ENCODE measurements at places on chromosomes 2 and 18.

DNA sequence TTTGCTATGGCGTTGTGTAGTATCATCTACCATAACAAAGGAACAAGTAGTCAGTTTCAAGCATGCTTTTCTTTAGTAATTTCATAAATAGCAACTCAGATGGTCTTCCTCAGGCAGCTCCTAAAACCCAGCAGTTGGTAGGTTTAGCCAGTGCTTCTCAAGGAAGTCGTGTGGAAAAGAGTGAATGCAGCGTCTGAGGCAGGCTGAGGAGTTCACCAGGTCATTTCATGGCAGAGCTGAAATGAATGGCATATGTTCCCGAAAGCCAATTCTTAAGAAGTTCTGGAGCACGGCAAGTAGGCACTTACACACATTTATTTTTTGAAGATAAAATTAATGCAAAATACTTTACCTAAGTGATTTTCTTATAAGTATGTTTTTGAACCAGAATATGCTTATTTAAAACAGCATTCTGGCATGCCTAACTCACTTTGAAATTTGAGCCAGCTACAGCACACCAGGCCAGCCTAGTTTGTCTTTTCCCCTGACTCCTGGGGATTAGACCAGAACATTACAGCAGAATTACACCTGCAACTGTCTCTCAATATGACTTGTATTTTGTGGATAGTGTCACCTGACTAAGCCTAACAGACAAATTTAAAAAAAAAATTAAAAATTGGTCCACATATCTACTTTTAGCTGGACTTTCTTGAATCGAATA is 62.2 kb downstream of the OSBPL6 start:
- no peak for DNase-seq

DNA sequence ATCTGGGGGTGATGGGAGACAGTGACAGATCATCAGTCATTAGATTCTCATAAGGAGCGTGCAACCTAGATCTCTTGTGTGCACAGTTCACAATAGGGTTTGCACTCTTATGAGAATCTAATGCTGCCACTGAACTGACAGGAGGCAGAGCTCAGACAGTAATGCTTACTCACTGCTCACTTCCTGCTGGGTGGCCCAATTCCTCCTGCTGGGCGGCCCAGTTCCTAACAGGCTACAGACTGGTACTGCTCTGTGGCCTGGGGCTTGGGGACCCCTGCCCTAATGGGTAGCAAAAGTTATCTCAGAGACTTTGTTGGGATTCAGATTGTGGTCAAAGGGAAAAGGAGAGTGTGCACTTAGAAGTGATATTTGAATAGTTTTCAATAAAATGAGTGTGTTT is 840.1 kb upstream of the ID2 start:
- no peak for DNase-seq

DNA sequence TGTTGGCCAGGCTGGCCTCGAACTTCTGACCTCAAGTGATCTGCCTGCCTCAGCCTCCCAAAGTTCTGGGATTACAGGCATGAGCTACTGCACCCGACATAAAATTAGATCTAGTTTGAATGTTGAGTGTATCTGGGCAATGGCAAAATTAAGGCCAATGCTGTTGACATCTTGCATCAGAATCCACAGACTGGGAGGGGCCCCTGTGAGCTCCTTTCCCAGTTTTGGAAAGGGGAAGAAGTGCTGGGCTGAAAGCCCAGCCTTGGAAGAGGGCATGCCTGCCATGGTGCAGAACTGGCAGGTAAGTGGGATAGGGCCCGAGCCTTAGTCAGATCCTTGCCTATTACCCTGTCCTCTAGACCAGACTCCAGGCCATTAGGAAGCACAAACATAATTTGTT is 4.5 kb upstream of the MYOM1 start:
- no peak for DNase-seq

DNA sequence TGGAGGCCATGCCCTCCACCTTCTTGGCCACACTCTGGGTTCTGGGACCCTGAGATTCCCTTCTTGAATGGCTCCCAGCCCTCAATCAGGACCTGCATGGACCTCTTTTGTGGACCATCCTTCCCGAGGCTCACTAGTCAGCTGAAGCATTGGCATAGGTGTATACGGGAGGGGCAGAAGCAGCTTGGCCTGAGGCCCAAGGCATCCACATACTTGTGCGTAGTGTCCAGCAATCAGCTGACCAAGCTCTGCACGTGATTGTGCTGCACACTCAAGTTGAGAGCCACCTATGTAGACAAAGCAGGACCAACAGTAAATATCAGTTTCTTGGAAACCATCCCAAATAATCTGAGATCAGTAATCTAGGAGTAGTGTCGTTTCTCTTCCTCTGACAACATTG is 119.6 kb downstream of the INSIG2 start:
- no peak for DNase-seq

DNA sequence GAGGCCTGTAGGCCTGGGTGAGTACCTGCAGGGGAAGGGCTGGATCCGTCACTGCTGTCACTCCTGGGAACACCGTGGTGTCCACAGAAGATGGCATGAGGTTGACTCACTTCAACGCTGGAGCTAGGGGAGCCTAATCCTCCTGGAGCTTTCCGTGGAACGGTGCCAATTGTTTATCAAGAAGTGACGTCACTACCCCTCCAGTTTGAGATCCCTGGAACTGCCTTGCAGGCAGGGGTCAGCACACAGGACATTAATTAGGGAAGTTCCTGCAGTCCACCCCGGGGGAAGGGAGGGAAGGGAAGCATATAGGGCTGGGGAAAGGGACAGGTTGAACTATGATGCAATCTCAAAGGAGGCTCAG is 408.6 kb downstream of the GALR1 start:
- DNase-seq = no peak

GRCh38 chr2:11292464-11293255 is 51.8 kb downstream of the ROCK2 start:
- no peak for DNase-seq

DNA sequence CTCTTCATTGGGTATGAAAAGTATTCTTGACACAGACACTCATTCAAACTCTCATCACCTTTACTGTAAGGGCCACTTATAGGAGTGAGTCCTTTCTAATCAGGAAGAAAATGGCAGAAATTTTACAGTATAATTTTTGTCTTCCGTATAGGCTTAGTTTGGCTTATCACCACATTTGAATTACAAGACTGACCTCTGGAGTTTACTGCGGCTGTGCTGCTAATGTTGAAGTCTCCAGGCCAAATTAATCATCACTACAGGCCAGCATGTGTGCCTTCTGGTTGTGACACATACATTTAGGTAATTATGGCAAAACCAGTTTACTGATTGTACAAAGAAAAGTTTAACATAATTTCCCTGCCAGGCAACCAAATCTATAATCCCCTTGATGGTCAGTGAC is 753.6 kb upstream of the GCFC2 start:
- no peak for DNase-seq

- no peak for DNase-seq
These were observed 350.9 kb downstream of the NUP35 start for GRCh38 chr2:183474912-183475695.

DNA sequence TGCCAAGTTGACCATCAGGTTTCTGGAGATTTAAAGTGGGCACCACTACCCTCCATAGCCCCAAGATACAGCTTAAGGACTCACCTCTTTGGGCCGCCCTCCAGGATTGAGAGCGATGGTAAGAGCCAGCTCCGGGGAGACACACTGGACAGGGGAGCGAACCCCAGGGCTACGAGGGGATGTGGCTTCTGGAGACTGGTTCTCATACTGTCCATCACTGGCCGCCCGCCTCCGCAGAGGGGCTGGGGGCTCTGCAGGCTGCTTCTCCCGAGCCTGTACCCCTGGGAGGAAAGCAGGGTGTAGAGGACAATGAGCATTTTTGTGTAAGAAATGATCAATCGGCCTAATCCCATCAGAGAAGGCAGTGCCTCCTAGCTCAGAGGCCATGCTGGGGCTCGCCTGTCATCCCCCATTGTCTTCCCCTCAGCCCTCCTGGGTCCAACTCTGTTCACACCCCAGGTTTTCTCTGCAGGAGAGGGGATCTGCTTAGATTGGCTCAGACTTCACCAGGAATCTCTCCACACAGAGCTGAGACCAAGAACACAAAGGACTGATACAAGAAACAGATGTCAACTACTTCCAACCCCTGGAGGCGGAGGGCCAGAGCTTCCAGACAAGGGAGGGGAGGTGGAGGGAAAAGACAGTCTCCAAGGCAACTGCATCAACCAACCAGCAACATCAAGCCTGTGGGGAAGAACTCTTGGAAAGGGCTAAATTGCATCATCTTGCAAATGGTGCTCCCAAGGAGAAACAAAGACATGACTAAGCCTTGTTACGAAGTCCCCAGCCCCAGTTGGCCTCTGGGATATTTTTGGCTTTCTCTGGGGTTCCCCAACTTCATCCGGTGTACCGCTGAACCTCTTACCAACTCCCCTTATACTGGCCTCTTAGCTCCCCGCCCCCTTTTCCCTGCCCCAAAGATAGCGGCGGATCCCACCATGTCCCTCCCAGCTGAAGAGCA is 166.6 kb downstream of the TNS1 start:
- DNase-seq = no peak

- DNase-seq = no peak
These were observed 158.1 kb downstream of the TANC1 start for GRCh38 chr2:159126432-159127022.

- no peak for DNase-seq
These were observed 151.1 kb downstream of the GALNT1 start for GRCh38 chr18:35732636-35733035.

GRCh38 chr2:240121190-240121589 is 14.9 kb downstream of the COPS9 start:
- no peak for DNase-seq

- DNase-seq = no peak
These were observed 31.8 kb downstream of the TXNL1 start for GRCh38 chr18:56606618-56607017.

DNA sequence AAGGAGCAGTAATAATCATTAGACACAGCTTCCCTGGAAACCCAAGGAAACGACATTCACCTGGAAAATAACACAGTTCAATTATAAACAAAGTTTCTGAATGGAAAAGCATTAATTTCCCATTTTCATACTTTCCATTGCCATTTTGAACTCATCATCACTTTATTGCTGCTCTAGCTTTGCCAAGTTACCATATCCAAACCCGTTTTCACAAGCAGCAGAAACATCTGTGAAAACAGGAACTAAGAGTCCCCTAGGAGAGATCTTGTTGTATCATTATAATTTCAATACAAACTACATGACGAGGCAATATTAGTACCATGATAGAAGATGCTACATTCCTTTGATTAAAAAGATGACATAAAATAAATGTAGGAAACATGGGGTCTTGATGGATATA is 597.0 kb upstream of the NRXN1 start:
- DNase-seq = no peak

- DNase-seq = no peak
These were observed 67.6 kb upstream of the LCLAT1 start for GRCh38 chr2:30379481-30379880.
